ENCODE measurements at places on chromosomes 13 and 19.
A peak's percentile ranks its signal among the peaks of the same experiment; 100 is the strongest.

- no peak for DNase-seq
Measured at GRCh38 chr13:24724714-24725113, 39.3 kb upstream of the RNF17 start.

DNA sequence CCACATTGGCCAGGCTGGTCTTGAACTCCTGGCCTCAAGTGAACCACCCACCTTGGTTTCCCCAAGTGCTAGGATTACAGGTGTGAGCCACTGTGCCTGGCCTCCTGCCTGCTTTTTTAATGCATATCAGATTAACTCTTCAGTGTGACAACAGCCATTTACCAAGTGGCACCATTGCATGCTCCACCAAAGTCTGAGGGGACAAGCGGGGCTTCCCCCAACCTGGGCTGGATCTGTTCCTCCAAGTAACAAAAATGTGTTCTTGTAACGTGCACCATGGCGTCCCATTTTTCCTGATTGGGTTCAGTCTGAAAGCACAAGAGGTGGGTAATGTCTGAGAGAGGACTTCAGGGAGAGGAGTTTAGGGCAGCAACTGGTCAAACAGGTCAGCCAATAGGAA, 77.8 kb downstream of the TEX29 start:
- no peak for DNase-seq

GRCh38 chr19:10259162-10259905, 7.3 kb downstream of the MRPL4 start:
- peak; percentile 91 for DNase-seq

DNA sequence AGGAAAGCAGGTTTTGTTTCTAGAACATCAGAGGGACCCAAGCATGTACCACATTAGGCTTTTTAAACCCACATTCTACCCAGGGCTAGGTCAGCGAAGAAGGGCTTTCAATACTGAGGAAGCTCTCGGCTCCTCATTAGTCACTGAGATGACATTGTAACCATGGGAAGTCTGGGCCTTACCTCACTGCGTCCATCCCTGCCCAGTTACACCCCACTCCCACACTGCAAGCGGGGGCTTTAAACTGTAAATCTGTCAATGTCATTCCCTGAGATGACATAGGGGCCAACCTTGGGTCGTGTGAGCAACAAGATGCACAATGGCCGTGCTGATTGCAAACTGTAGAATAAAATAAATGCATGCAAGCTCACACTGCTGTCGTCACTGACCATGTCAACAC, 21.7 kb upstream of the TFDP1 start:
- DNase-seq = no peak

DNA sequence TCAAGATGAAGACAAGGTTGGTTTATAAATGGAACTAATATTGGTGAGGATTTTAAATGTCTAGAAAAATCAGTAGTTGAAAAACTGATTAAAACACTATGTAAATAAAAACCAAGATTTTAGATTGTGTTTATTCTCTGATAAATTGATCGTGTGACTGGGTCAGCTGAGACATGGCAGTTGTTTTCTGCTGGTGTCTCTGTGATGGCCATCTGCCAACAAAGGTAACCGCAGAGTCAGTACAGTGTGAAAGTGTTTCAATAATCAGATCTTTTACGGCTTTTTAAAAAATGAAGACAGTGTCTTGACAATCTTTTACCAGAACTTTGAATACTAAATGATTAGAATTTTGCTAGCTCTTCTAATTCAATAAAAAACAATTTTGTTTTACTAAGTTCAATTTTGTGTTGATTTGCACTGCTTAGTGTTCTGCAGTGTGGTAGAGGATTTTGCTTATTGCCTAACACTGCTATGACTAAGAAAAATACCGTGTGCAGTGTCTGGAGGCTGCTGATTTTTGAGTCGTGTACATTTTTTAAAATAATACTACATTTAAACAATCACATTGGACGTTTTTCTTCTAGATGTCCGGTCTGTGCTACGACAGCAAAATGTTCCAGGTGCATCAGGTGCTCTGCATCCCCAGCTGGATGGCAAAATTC, 32.7 kb upstream of the GPR183 start:
- DNase-seq = no peak

DNA sequence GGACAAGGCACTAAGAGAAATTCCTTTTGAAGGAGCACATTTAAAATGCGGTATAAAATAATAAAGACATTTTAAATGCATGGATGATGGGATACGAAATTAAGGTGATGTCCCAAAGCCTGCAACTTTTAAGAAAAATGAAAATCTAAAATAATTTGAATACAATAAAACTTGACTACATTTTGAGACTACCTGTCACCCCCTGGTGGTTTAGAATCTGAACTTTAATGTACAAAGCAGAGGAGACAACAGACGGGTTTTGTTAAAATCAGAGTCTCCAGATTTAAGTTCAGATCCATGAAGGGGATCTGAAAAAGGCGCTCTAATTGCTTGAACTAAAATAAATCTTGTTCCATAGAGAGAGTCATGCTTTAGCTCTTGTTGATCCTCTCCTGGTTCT, 1129.3 kb upstream of the PCDH20 start:
- no peak for DNase-seq

- no peak for DNase-seq
Measured at GRCh38 chr19:33408538-33409434, 35.3 kb downstream of the CEBPG start.

GRCh38 chr19:39949026-39949747, 14.8 kb upstream of the FCGBP start:
- no peak for DNase-seq

GRCh38 chr13:77696006-77696878, 1.2 kb upstream of the SLAIN1 start:
- no peak for DNase-seq

GRCh38 chr19:19021115-19021514, 12.2 kb downstream of the SUGP2 start:
- no peak for DNase-seq

- no peak for DNase-seq
Measured at GRCh38 chr19:496112-496665, at the start of gene MADCAM1. TSS of gene MADCAM1 (plus strand) at chr19:496486. CDS start at chr19:496500, 14 bp downstream.

DNA sequence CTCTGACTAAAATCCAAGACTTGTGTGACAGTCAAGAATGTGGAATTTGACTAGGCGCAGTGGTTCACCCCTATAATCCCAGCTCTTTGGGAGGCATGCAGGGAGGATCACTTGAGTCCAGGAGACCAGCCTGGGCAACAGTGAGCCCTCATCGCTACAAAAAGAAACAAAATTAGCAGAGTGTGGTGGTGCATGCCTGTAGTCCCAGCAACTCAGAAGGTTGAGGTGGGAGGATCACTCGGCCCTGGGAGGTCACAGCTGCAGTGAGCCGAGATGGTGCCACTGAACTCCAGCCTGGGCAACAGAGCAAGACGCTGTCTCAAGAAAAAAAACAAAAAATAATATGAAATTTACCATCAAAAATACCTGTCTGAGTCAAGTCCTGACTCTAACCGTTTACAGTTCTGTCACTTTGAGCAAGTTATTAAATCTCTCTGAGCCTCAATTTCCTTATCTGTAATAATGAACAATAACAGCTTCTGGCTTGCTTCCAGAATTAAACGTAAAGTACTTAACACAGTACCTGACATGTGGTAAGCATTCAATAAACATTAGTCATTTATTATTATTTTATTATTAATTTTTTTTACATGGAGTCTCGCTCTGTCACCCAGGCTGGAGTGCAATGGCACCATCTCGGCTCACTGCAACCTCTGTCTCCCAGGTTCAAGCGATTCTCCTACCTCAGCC, 204.6 kb upstream of the TSC22D1 start:
- no peak for DNase-seq

DNA sequence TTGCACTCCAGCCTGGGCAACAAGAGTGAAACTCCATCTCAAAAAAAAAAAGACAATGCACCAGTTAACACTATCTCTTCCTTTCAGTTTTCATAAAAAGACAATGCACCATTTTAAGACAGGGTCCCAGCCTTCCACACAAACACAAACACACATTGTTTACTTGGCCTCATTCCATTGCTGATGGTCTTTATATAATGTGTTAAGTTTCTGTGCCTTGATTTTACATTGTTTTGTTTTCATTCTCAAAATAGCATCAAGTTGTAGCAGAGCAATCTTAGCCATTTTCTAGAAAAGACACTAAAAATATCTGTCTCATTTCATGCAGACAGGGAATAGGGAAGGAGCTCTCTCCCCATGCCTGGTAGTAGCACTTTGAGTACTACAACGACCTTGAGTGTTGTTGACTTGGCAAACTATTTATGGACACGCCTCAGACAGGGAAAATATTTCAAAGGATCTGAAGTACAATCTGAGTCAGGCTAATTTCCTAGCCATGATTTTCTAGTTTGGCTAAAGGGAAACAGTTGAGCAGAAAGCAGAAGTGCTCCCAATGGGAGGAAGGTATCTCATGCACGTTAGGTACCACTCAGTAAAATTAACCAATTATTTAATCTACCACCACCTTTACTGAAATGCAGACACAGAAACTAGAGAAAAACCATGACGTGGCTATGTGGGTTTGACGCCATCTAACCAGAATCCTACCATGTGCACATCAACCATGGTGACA, 120.6 kb downstream of the ABCC4 start:
- DNase-seq = no peak

- no peak for DNase-seq
Measured at GRCh38 chr19:44636439-44637389, 7.0 kb upstream of the PVR start.

GRCh38 chr19:50992666-50993035, 8.8 kb downstream of the KLK8 start:
- DNase-seq = no peak

- DNase-seq = no peak
Measured at GRCh38 chr13:27599845-27600553, 20.3 kb downstream of the LNX2 start.

- DNase-seq = peak; percentile 1
Measured at GRCh38 chr13:26476111-26476781, 81.2 kb upstream of the WASF3 start.

DNA sequence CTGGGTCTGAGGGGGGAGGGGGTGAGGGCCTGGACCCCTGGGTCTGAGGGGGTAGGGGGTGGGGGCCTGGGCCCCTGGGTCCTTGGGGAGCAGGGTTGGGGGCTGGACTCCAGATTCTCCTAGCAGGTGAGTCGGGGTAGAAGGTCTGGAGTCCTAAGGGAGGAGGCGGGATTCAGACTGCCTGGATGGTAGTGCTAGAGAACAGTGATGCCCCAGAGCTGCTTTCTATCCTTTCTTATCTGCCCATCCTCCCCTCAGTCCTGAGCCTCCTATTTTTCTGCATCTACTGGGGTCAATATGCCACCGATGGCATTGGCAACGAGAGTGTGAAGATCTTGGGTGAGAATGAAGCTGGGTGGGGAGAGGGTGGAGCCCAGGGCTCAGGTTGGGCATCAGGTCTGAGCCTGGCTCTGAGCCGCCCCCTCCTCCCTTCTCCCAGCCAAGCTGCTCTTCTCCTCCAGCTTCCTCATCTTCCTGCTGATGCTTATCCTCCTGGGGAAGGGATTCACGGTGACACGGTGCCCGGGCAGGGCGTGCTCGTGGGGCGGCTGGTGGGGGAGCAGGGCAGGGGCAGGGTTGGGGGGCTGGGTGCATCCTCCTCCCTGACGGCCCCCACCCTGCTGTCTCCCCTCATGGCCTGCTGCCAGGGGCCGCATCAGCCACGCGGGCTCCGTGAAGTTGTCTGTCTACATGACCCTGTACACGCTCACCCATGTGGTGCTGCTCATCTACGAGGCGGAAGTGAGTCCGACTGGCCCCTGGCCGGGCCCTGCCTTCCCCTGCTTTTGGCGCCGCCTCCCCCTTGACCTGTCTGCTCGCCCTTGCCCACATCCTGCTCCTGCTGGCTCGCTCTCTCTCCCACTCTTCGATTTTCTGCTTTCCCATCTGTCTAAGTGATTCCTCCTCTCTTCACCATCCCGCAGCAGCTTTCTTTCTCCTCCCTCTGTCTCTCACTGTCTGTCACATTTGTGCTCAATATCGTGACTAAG, 3.4 kb downstream of the TMEM145 start:
- no peak for DNase-seq

DNA sequence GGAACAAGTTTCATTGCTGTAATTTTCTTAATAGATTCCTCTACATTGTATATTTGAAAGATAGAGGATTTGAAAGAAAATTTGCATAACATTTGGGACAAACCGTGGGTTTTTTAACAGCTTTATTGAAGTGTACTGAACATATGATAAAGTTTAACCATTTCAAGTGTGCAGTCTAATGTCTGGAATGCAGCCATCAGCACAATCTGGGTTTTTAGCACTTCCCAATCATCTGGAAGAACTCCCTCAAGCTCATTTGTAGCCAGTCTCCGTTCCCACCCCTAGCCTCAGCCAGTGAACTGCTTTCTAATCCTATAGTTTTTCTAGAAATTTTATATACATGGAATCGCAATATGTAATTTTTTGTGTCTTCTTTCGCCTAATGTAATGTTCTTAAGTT, 12.6 kb downstream of the METTL21C start:
- DNase-seq = no peak

- no peak for DNase-seq
Measured at GRCh38 chr13:21034603-21035191, 26.7 kb downstream of the LATS2 start.

GRCh38 chr13:78326633-78327032, 276.7 kb downstream of the POU4F1 start:
- DNase-seq = no peak

- no peak for DNase-seq
Measured at GRCh38 chr19:38727868-38728660, 16.2 kb downstream of the CAPN12 start.

DNA sequence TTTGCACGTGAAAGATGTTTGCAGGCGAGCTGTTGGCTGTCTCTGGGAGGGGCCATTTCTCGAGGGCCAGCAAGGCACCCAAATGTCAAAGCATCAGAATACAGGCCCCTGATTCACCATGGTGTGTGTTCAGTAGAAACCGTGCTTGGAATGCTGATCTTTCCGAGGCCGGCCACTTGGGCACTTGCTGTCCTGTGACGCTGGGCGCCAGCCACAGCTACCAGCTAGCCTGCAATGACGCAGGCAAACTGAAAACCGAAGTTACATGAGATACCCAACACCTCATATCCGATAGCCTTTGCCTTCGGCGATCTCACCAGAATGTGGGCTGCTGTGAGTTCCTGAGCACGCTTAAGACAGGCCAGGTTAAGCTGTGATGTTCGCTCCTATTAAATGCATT, 12.0 kb downstream of the THOP1 start:
- DNase-seq = no peak

DNA sequence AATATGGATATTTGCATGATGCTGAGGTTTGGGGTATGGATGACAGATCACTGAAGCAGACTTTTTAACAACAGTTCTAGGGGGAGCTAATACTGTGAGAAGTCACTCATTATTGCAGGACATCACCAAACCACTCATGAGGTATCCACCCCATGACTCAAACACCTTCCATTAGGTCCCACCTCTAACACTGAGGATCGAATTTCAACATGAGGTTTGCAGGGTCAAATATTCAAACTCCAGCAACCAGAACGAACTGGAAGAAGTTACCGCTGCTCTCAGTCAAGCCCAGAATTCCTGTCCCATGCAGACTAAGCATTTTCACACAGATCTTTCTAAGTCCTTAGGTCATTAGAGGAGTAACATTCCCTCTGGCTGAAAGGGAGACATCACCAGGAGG, 758.9 kb downstream of the UQCRFS1 start:
- no peak for DNase-seq

- DNase-seq = peak; percentile 33
Measured at GRCh38 chr19:45632468-45633196, 6.6 kb downstream of the EML2 start.
